Right cardiac atrium (tissue), 5 donors: ENCODE measurements at places on chromosomes 5 and 9. TPM values are rescaled to one million over a fixed set of nuclear protein-coding genes. Genes with fewer than 3 reads are reported as not detected.

The SPINK6 gene
- not detected for polyA plus RNA-seq

The EPB41L4A gene
- polyA plus RNA-seq = 9.2 TPM

The N4BP3 gene
- polyA plus RNA-seq = 0.79 TPM

The KIF12 gene
- 0.23 TPM for polyA plus RNA-seq

The EIF4EBP3 gene
- polyA plus RNA-seq = 24.6 TPM

The SLC6A18 gene
- polyA plus RNA-seq = not detected

The MAMDC2 gene
- 11.5 TPM for polyA plus RNA-seq

The JAKMIP2 gene
- polyA plus RNA-seq = 0.32 TPM

The TAF1L gene
- polyA plus RNA-seq = not detected

The KCNMB1 gene
- 1.3 TPM for polyA plus RNA-seq
